ENCODE measurements at places on chromosomes 2 and 18.

DNA sequence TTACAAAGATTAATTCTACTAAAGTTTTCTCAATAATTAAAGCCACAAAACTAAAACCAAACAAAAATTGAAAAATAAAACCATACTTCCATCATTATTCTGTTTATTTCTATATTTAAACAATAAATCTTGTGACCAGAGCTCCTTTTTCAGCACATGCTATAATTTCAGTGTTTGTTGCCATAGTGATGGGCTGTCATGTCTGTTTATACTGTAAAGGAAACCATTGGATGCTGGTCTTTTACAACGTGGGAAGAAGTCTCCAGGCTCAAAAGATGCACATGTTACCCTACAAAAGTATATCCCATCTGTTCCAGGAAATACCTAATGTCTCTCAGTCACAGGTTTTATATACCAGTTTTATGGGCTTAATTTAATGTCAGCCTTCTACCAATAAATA is 100.1 kb upstream of the MC2R start:
- DNase-seq: no peak

GRCh38 chr2:47313141-47313691 is 89.7 kb upstream of the MSH2 start:
- DNase-seq: no peak

DNA sequence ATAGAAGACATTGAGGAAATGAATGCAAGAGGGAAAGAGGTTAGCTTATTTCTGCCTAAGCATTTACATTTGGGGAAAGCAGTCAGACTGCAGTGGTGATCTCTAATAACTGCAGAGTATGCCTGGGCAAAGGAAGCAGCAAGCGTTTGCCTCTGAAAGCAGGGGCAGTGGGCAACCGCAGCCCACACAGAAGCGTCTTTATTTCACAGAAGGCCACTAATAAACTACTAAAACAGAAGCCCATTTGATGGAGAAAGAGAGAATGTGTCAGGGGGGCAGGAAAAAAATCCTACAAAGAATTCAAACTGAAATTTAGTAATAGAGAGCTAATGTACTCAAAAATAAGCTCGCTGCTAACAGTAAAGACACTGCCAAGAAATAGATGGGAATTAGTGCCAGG is 53.1 kb downstream of the LRRTM4 start:
- DNase-seq: no peak

DNA sequence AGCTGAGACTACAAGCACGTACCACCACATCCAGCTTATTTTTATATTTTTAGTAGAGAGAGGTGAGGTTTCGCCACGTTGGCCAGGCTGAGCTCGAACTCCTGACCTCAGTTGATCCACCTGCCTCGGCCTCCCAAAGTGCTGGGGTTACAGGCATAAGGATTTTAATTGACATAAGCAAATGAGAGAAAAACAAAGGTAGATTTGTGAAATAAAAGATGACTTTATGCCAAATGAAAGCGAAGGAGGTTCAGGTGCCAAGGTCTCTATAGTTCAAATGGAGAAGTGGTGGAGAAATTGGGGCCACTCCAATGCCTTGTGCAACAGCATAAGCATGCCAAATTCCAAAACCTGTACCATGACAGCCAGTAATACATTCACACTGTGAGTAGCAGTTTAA is 180.6 kb downstream of the MREG start:
- DNase-seq: no peak

- DNase-seq: no peak
Measured at GRCh38 chr2:71457923-71458322, 4.6 kb downstream of the DYSF start.

DNA sequence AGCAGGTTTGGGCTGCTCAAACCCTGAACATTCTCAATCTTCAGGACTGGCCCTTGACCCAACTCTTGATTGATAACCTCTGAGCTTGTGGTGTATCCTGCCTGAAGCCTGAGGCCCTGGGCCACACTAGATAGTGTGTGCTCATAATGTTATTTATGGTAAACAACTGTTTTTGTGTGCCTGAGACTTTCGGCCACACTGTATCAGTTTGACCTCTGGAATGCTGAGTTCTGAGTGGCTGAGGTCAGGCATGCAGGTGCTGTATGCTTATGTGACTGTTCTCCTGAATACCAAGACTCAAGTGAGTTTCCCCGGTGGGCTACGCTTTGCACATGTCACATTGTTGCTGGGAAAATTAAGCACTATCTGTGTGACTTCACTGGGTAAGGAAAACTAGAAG is 82.2 kb upstream of the RMP24 start:
- DNase-seq: no peak

- no peak for DNase-seq
Measured at GRCh38 chr18:40152859-40153258, 1802.2 kb upstream of the PIK3C3 start.

DNA sequence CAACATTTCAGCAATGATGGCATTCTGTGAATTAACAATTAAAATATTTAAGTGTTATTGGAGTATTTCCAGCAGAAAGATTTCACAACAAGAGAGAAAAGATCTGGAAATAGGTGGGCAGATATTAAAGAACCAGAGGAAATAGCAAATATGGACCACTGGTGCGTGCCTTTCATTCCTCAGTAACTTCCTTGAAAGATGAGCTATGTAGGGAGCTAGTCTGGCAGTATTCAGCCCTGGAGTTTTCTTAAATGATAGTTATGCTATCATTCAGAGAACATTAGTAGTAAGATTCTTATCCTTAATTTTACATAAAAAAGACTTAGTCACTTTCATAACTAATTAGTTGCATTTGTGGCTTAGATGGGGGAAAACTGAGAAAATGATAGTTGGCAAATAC is 41.5 kb downstream of the TANC1 start:
- DNase-seq: no peak

DNA sequence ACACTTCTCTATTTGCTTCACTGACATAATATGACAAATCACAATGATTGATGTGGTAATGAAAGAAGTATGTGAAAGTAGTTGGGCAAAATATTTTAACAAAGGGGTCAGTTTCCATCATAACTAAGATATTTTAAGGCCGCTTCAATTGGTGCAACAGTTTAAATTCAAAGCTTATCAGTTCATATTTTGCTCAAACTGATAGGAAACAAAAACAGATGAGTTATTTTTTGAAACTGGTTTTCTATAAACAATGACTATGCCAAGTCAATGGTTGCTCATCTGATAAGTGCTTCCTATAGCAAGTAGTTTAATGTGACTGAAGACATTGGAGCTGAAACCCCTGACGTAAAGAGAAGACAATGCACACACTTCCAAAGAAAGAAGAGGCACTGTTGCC is 1290.7 kb downstream of the SUCLG1 start:
- no peak for DNase-seq

DNA sequence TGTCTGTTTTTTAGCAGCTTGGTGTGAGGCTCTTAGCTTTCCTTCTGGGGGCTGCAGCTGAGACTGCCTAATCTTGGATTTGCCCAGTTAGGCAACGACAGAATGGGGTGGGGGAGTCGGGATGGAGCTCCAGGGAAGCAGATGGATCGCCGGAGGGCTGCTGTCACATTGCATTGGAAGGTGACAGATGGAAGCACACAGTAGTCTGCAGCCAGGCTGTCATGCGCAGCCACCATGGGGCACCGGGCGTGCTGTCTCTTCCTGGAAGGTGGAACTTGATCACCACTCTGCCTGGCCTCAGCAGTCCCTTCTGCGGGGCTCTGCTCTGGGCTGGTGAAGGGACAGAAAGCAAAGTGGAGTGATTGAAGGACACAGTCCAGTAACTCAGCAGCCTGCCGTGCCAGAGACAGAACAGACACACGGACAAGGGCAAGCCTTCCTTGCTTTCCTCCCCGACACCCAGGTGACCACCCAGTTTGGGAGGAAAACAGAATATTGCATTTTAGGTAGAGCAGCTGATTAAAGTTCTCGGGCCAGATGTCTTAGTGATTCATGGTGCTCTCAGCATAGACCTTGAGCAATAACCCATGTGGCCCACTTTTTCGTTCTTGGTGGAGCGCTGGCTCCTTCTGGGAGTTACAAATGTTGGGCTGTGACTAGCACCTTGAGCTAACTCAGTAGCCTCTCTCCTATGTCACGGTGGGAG is 40.9 kb downstream of the RNF144A start:
- no peak for DNase-seq

- no peak for DNase-seq
Measured at GRCh38 chr2:118968961-118969733, 27.2 kb downstream of the MARCO start.

GRCh38 chr2:10790228-10790973 is 22.2 kb downstream of the PDIA6 start:
- no peak for DNase-seq

DNA sequence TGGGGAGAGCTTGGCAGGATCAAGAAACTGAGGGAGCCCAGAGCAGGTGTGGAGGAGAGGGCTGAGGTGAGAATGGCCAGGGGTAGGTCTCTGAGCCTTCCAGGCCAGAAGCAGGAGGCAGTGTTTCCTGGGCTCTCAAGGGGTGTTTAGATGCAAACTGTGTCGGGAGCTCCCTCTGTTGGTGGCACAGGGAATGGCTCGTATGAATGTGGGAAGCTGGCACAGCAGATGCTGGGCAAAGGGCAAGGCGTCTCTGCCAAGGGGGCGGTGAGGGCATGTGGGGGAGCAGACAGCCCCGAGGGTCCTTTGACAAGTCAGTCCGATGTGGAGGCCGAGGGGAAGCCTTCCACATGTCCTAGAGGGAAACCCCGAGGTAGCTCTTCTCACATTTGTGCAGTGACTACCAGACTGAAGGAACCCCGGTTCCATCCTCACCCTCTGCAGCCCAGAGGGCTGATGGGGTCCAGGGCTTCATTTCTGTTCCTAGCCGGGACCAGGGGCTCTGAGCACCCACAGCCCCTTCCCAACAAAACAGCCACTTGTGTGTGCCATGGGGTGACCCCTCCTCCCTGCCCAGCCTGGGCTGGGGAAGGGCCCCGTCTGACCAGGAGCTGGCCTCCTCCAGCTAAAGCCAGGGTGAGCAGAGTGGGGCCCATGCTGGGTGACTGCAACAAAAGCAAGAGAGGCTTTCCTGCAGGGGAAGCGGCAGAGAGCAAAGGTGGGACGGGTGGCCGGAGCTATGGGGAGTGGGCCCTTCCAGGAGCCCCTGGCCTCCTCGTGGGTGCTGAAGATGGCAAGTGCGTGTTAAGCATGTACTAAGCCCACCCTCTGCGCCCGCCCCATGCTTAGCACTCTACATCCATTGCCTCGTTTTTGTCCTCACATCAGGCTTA is 103.4 kb downstream of the SEPTIN10 start:
- DNase-seq: peak; percentile 92

DNA sequence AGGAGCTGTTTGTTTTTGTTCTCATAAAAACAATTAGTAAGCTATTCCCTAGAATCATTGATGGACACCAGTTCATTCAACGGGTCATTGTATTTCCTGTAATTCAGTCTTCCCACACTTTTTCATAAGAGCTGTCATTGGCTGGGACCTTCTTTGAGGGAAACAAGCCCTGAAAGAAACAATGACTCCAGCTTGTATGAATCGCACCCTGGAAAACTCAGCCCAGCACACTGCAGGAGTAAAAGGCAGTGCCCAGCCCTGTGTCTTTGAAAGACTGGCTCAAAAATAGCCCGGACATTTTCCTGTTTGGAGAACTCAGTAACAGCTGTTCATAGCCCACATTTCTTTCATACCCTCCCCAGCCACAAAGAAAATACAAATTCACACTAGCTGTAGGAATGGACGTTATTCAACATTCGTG is 81.5 kb downstream of the NCKAP5 start:
- DNase-seq: no peak

DNA sequence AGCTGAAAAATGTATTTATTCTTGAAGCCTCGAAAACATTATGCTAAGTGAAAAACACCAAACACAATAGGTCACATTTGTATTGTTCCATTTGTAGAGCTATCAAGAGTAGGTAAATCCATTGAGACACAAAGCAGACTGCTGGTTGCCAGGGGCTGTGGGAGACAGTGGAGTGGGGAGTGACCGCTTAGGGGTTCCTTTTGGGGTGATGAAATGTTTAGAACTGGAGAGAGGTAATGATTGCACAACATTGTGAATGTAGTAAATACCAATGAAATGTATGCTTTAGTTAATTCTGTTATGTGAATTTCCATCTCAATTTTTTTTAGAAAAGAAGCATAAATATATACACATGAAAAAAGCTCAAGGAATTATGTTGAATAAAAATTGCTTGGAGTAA is 15.8 kb downstream of the KCTD18 start:
- DNase-seq: no peak

DNA sequence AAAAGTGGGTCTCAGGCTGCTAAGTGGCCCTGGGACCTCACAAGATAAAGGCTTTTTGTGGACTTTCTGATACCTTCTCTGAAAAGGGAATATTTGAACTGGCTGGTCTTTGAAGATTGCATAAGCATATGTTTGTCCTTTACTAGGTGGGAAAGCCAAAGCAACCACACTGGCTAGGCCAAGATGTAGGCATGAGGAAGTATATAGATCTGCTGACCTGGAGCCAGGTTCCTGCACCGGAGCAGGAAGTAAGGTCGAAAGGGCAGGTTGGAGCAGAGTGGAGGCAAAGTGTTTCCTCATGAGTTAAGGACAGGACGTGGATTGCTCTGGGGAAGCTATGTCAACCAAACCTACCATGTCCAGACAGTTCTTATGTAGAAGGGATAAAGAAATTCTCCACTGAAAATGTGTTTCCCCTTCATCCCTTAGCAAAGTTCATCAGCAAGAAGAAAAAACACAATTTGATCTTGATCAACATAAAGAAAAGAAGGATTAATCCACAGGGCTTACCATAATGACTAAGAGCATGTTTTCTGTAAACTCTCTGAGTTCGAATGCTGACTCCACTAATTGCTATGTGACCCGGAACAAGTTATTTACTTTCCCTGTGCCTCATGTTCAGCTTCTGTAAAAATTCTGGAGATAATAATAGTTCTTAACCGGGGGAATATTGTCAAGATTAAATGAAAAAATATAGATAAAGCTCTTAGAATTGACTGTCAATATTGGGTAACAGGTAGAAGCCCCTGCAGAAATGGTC is 156.1 kb upstream of the SRD5A2 start:
- DNase-seq: no peak

DNA sequence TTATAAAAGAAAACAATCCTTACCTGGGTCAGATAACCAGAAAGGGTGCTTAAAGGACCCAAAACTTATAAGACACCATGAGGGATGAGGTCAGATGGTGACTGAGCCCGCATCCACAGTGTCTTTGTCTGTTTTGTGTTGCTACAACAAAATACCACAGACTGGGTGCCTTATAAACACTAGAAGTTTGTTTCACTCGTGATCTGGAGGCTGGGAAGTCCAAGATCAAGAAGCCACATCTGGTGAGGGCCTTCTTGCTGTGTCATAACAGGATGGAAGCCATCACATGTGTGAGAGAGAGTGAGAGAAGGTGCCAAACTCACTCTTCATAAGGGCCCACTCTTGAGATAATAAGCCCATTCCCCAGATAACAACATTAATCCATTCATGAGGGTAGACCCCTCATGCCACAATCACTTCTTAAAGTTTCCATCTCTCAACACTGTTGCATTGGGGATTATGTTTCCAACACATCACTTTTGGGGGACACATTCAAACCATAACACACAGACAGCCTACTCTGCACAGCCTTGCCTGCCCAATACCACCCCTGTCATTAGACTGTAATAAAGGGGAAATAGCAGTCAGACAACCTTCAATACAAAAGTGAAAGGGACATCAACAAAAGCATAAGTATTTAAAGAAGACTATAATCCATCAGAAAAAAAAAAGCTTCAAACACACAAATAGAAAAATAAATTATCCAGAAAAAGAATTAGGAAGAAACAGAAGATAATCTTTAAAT is 249.8 kb downstream of the ANAPC1 start:
- no peak for DNase-seq

Measured in ascending aorta (tissue), 2 donors.